ENCODE measurements at places on chromosomes 6 and 20. TPM values are rescaled to one million over a fixed set of nuclear protein-coding genes. Genes with fewer than 3 reads are reported as not detected.

GRCh38 chr6:147448775-147449174 lies 59.7 kb upstream of the SAMD5 start:
- DNase-seq = no peak

- DNase-seq = no peak
Measured at GRCh38 chr6:25829375-25829774, 2.5 kb downstream of the SLC17A1 start.

- no peak for DNase-seq
Measured at GRCh38 chr6:101980924-101981323, 587.4 kb downstream of the GRIK2 start.

DNA sequence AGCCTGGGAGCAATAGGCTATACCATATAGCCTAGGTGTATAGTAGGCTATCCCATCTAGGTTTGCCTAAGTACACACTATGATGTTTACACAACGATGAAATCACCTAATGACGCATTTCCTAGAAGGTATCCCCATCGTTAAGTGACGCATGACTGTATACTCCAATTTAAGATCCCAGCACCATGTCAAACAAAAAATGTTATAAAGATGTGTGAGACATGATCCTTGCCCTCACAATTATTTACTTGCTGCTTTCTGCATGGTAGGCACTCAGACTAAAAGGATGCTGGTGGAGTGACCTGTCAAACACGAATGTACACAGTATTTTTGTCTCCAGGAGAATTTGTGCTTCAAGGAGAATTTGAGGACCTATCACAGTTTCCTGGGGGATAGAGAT lies 32.3 kb downstream of the SNAP25 start:
- DNase-seq = no peak

DNA sequence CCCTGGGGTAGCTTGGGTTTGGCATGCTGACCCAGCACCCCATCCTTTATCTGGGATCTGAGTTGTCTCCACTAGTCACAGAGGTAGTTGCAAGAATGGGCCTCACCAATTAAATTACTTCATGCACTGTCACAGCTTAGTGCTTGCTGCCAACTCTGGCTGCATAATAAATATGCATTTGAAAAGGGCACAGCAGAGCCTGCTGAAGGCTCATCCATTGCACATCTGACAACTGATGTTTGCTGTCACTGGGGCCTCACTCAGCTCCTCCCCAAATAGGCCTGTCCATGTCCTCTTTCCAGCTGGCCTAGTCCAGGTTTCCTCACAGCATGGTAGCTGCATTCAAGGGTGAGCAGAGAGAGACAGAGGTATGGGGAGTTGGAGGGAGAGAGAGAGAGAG lies 13.3 kb upstream of the NXT1 start:
- no peak for DNase-seq

Gene RTEL1
- 31.7 TPM for total RNA-seq

Gene DLK2
- not detected for total RNA-seq

DNA sequence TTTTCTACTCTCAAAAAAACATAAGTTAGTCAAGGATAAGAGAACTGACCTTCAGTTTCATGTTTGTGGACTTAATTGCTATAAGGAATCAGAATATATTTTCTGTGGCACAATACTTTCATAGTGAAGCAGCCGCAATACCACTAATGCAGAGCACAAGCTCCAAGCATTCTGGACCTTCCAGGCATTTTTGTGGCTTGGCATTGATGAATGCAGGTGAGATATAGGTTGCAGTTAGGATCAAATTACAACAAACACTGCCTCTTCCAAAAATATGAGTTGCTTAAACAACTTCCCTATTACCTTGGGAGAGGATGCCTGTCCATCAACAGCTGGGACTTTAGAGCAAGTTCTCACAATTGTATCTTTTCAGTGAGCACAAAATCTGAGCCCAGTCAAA lies 162.8 kb upstream of the RSPO3 start:
- DNase-seq = no peak

DNA sequence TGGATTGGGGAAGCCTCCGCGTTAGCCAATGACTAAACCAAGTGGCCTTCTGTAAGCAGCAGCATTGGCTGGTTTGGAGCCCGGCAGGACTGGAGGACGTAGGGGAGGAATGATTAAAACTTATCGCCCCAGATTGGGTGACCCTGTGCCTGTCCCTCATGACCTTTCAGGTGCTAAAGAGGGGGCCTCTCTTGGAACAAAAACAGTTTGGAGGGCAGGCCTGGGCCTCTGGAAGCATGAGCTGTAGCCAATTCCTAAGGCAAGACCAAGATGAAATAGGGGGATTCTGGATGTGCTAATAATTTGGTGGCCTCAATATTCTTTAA lies 1.4 kb downstream of the GMPR start:
- DNase-seq = no peak

Gene MYL9
- total RNA-seq = 518 TPM

GRCh38 chr6:110340392-110340965 lies 17.7 kb downstream of the METTL24 start:
- no peak for DNase-seq

DNA sequence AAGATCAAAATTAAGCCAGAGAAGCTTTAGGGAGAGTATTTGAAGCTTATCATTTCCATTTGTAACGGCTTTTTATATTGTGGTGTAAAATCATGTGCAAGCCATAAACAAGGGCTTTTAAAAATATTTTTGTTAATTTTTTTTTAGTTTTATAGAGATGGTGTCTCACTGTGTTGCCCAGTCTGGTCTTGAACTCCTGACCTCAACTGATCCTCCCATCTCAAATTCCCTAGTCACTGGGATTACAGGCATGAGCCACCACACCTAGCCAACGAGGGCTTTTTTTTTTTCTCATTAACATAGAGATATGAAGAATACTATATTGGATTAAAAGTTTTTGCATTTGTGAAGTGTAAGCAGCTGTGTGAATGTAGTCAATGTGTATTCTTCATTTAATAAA lies 29.1 kb downstream of the CDKAL1 start:
- DNase-seq = no peak

Gene KHDC1L
- total RNA-seq = not detected

DNA sequence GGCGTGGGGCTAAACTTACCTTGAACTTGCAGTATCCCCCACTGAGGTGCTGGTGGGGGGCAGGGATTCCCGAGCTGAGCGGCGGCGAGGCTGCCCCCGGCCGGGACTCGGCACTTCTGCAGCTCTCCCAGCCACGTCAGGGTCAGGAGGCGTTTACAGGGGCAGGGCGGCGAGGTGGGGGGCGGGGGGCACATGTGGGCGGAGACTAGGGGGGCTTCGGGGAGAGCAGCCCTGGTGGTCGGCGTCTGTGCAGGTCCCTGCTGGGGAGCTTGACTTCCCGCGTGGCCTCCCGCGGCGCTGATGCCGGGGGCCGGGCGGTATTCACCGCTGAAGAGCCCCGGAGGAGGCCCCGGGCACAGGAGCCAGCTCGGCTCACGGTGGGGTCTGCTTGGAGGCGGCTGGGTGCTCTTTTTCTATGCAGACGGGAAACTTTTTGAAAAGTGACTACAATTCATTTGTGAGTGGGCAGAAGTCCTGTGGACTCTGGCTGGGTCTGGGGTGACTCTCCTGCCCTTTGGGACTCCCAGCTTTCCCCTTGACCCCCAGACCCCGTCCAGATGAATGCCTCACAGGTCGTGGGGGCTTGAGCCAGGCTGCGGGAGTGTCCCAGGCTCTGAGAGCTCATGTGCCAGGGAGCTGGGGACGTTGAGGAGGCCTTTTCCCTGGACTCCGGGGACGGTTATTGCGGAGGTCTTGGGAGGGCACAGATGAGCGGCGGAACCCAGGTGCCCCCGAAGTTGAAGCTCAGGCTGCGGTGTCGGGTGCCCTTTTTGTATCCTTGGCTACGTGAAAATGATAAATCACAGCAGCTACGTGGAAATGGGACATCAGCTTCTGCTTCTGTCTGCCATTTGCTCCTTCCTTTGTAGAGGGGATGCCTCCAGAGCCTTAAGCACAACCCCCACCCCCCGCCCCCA lies 75.9 kb upstream of the GATA5 start:
- DNase-seq = no peak

- DNase-seq = no peak
Measured at GRCh38 chr6:110357664-110358552, at the start of gene METTL24. TSS of gene METTL24 (minus strand) at chr6:110358349. CDS start at chr6:110358272, 77 bp downstream.

Gene DDO
- total RNA-seq = 3.2 TPM

DNA sequence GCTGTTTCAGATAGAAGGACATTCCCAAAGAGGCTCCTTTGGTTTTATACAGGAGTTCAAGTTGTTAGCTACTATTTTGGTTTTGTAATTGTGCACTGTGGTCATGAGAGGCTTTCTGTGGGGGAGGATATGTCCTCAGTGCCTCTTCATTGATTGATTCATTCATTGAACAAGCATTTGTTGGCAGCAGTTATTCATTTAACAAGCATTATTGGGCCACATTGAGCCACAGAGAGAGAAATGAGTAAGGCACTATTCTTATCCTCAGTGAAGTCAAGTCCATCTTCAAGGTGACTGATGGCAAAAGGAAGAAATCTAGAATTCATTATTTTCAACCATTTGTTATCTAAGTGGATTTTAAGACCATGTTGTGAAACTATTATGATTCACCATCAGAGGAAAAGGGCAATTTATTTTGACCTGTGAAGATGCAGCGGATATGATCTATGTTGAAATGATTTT lies 697.2 kb upstream of the CITED2 start:
- DNase-seq = no peak

Gene POPDC3
- 9.7 TPM for total RNA-seq

- no peak for DNase-seq
Measured at GRCh38 chr20:26207237-26207966, 510.7 kb upstream of the ZNF337 start.

GRCh38 chr6:168374051-168374502 lies 54.5 kb upstream of the DACT2 start:
- DNase-seq = peak; percentile 59

DNA sequence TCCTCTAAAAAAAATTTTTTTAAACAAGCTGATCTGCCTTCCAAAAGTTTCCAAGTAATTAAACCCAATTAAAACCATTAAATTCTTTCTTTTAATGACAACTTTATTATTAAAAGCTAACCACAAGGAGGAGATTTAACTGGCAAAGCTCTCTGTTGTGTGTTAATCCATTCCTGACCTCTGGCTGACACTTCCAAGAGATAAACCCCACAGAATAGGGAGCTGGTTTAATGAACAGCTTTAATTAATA lies 230.8 kb downstream of the EYA2 start:
- DNase-seq = no peak

Gene THEMIS
- total RNA-seq = 0.45 TPM
